DMS153 (cell line): ENCODE measurements at places on chromosomes 4 and X.

GRCh38 chr4:25075851-25076250 lies 45.1 kb upstream of the LGI2 start:
- DNase-seq: no peak

DNA sequence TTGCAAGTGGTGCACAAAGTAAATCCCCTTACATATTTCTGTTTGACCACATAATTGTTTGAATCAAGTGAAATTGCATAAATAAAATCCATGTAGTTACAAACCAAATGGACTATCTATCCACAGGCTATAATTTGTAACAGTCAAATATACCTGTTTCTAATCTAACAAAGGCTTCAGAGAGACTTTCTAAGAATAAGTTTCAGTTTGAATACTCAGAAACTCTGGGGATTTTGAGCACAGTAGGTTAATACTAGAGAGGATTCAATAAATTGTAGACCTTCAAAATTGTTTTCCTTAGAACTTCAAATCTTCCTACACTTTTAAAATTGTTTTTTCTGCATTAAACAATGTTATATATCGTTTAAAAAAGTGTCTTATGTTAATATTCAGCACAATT lies 1250.1 kb downstream of the NLGN4X start:
- no peak for DNase-seq

DNA sequence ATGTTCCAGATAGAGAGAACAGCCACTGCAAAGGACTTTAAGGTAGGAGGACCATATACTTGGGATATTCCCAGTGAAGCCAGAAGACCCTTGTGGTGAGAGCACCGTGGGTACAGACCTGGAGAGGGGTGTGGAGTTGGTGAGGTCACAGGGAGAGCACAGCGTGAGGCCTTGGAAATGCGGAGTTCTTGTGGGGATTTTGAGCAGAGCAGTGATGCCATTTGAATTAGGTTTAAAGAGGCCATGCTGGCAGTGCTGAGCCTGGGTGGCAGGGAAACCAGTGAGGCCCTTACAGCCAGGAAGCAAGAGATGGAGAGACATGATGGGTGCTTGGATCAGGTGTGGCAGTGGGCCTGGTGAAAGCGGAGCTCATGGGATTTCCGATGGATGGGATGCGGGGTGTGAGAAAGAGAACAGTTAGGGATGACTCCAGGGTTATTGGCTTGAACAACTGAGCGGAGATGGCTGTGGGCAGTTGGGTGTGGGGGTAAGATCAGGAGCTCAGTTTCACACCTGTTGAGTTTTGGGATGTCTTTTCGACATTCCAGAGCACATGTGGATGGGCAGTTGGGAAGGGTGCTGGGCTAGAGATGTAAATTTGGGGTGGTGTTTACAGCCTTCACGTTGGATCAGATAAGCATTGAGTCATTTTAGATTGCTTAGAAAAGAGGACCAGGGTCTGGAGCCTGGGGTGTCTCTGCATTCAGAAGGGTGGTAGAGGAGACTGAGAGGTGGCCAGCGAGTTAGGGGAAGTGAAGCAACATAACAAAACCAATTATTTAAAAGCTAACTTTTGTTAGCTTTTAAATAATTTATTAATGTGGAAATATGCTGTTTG lies 68.9 kb downstream of the TMEM131L start:
- no peak for DNase-seq

- DNase-seq: no peak
These were observed 14.2 kb upstream of the TIMM8A start for GRCh38 chrX:101362757-101363156.

- DNase-seq: no peak
These were observed 54.1 kb upstream of the VEGFD start for GRCh38 chrX:15438332-15438731.

- DNase-seq: no peak
These were observed 12.5 kb upstream of the CRLF2 start for GRCh38 chrX:1224954-1225353.

DNA sequence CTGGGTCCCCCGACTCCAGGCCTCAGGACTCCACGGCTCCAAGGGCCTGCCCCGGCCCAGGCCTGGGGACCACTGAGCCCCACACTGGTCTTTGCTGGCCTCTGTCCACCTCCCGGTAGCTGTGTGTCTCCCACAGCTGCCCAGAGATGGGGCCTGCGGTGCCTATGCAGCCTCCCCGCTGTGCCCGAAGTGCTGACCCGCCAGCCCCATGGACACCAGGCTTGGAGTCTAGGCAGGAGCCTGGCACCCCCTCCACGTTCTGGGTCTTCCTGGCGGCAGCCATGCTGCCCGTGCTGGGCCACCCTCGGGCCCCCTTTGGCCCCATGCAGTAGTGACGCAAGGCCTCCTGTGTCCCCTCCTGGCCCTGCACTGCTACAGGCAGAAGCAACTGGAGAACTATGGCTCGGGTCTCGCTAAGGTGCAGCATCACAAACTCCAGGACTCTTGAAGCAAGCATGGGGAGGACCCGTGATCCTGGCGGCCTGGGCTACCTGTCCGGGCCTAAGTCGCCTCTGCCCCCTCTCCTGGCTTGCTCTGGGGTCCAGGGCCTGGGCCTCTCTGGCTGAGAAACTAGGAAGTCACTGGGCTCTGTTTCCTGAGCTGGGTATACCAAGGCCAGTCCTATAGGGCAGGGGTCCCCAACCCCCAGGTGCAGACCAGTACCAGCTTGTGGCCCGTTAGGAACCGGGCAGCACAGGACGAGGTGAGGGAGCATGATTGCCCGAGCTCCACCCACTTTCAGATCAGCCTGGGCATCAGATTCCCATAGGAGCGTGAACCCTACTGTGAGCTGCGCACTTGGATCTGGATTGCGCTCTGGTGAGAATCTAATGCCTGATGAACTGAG lies 917 bp downstream of the MYL5 start:
- no peak for DNase-seq

DNA sequence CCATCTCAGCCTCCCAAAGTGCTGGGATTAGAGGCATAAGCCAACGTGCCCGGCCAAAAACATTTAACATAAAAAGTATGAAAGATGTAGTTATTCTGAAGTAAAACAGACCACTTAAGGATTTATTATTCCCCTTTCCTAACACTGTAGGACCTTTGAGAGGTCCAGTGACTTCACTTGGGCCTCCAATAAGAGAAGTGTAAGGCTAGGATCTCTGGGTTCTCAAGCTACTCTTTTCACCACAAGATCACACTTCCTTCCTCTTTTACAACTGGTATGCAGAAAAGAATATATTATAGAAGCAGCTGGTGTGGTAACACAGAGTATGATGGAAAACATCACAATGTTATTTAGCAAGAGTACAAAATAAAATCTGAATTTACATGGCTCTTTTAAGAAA lies 30.2 kb upstream of the CCNG2 start:
- DNase-seq: no peak

DNA sequence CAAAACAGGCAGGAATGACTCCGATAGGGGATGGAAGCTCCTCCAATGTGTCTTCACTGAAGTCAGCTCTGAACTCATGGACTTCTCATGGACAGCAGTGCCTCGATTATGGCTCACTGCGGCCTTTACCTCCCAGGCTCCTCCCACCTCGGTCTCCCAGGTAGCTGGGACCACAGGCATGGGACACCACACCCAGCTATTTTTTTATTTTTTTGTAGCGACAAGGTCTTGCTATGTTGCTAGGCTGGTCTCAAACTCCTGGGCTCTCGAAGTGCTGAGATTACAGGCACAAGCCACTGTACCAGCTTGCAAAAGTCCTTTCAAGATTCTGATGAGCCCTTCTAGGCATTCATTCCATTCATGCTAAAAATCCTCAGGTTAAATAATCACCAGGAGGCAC lies 181.5 kb downstream of the NSUN7 start:
- no peak for DNase-seq

- DNase-seq: no peak
These were observed 90.4 kb downstream of the PCDH19 start for GRCh38 chrX:100319716-100320115.

- DNase-seq: no peak
These were observed 3.9 kb upstream of the CHRNA9 start for GRCh38 chr4:40331101-40331745.

- DNase-seq: peak; percentile 8
These were observed 93.0 kb downstream of the TSPAN7 start for GRCh38 chrX:38654302-38654701.

DNA sequence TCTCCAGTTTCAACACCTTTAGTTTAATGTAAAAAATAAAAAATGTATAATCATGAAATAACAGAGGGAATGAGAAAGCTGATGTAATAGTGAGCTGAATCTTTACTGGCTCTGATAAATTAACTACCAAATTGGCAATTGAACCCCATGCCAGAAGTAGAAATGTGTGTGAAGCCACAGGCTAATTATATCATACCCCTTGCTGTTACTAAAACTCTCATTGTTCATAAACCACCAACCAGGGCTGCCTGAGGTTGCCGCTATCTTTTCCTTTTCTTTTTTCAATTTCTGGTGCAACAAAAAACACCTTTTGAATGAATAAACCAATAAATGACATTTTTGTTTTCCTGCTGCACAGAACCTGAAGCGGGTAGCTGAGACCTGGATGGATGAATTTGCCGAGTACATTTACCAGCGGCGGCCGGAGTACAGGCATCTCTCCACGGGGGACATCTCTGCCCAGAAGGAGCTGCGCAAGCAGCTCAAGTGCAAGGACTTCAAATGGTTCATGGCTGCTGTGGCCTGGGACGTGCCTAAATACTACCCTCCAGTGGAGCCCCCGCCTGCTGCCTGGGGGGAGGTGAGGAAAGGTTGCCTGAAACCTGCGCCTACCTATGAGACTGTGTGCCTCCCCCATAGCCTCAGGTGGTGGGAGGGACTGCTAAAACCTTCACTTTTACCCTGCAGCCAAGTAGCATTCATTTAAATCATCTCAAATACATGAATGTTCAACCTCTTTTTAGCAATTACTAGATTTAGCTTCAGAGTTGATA lies 216.7 kb upstream of the GALNT7 start:
- no peak for DNase-seq

- no peak for DNase-seq
These were observed 7.6 kb downstream of the MAMLD1 start for GRCh38 chrX:150370589-150371312.

- DNase-seq: no peak
These were observed 369.2 kb downstream of the MID1IP1 start for GRCh38 chrX:39170464-39170863.

DNA sequence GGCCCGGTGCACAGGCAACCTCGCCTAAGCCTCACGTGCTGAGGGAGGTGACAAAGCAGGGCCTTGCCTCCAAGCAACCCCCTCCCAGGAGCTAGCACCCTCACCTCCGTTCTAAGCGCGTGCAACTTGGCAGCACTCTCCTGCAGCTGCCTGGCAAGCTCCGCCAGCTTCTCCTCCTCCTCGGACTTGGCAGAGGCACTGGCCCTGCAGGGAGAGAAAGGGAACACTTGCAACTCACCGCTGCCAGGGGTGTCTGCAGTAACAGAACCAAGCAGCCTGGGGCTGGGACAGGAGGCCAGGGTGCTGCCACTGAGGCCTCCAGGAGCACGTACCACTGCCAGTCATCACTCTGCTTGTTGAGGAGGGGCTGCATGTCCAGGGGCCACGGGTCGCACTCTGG lies 10.3 kb upstream of the TREX2 start:
- no peak for DNase-seq

DNA sequence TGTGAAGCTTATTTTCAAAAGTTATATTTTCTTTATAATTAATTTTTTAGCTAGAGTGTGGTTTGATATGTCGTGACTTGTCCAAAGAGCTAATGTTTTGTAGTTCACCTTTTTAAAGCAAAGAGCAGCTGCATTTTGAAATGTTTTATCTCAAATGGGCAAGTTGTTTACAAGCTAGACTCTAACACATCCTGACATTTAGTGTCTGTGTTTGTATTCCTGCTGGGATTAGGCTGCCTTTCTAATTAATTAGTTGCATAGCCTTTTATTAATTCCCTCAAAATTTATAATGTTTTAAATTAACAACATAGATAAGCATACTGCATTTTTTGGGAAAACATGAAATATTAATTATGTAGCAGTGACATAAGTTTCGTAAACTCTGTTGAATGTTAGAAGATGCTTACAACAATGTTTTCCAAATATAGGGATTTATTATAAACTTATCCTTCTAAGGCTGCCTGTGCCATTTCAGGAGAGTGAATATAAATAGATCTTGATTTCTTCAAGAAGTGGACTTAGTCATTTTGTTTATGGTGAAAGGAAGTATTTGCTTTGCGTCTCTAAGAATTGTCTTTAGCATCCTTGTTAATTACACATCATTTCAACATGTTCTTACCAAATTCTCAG lies 37.7 kb upstream of the NUDT6 start:
- DNase-seq: no peak

DNA sequence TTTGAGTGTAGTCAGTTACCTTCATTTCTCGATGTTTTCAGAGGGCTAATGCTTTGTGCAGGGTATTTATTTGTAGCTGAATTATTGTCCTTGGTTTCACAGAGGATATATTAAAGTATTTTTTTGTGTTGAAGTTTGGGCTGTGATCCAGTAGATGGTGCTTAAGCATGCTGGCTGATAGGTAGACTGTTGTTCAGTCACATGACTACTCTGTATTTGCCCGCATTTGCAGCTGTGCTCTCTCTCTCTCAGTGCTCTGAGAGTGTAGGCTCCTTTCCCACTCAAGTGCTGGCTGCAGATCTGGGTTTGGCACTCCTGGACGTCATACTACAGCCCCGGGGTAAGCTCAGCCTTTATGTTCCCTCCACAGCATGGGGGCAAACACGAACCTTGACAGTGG lies 21.7 kb downstream of the RAB40AL start:
- no peak for DNase-seq

DNA sequence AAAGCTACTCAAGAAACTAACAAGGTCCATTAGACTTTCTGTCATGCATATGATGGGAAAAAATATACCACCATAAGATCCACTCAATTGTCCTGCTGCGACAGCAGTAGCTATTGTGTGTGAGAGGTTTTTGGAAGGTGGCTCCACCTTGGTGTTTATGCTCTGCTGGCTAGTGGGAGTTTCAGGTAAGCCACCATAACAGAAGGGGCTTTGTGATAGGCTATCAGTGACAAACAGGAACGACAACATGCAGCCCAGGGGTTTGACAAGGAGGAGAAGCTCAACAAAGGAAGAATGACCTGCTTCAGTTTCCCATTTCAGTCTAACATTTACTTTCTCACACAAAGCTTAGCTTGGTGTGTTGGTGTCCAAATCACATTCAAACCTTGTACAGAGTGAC lies 182.6 kb downstream of the ATOH1 start:
- no peak for DNase-seq

- DNase-seq: no peak
These were observed 10.1 kb downstream of the IDS start for GRCh38 chrX:149494844-149495565.

DNA sequence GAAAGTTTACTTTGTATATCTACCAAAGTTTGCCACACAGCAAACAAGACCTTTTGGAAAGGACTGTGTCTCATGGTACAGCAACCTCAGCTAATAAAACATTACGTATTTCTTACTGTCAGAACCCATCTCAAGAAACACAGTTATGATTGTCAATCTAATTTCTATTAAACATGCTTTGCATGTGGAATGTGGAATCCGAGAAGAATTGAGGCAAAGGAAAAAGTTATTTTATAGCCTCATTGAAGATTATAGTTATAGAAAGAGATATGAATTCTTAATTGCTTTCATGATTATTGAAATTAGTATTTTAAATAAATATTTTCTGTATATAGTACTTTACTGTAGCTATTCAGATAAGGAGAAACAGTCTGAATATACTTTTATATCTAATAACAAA lies 5.4 kb downstream of the PCDH7 start:
- DNase-seq: no peak

- DNase-seq: no peak
These were observed 3.5 kb upstream of the CLNK start for GRCh38 chr4:10688022-10688421.

- DNase-seq: no peak
These were observed 57.0 kb upstream of the TBC1D14 start for GRCh38 chr4:6852582-6852981.
